ENCODE measurements at places on chromosomes 11 and 22.
A peak's percentile ranks its signal among the peaks of the same experiment; 100 is the strongest.

DNA sequence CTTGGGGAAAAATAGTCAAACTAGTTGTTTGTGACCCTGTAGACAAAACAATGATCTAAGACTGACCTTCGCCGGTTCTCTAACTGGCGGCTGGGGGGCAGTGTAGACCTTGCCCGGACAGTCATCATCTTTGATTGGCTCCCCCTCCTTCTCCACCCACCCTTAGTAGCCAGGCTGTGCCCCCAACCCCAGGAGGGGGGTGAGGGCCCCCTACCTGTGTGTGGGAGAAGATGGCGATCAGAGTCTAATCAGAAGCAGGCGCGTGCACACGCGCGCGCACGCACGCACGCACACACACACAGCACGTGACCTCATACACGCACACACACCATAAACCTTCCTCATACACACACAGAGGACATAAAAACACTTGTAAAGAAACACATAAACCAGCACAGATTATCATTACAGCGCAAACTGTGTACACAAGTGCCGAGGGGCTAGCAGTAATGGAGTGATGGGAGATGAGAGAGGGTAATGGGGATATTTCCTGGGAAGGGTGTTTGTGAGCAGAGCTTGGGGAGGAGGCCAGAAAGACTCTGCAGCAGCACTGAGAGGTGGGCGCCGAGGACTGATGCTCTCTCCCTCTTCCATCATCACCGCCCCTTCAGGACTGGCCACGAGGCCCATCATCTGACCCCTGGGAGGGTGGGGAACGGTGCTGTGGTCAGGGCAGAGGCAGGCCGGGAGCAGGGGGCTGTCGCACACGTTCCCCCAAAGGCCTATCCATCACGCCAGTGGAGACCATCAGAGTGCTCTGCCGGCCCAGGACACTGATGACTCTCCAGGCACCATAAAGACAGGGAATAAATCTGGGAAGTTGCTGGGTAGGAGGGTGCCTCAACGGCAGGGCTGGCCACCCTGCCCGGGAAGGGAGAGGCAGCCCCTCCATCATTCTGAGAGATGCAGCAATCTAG is 12.2 kb downstream of the NECTIN1 start:
- no peak for DNase-seq

GRCh38 chr11:15907806-15908205 is 448.5 kb downstream of the SOX6 start:
- DNase-seq, result no peak

GRCh38 chr22:33605221-33605620 is 315.1 kb downstream of the LARGE1 start:
- no peak for DNase-seq

- DNase-seq, result no peak
Measured at GRCh38 chr11:130865774-130866114, 50.5 kb downstream of the SNX19 start.

- DNase-seq, result no peak
Measured at GRCh38 chr11:67266449-67267187, at the start of gene GRK2. Gene GRK2, plus strand, starts transcription at chr11:67266473. Its CDS starts 227 bp downstream, at chr11:67266700.

GRCh38 chr11:94776351-94777321 is 8.5 kb downstream of the AMOTL1 start:
- DNase-seq, result no peak

DNA sequence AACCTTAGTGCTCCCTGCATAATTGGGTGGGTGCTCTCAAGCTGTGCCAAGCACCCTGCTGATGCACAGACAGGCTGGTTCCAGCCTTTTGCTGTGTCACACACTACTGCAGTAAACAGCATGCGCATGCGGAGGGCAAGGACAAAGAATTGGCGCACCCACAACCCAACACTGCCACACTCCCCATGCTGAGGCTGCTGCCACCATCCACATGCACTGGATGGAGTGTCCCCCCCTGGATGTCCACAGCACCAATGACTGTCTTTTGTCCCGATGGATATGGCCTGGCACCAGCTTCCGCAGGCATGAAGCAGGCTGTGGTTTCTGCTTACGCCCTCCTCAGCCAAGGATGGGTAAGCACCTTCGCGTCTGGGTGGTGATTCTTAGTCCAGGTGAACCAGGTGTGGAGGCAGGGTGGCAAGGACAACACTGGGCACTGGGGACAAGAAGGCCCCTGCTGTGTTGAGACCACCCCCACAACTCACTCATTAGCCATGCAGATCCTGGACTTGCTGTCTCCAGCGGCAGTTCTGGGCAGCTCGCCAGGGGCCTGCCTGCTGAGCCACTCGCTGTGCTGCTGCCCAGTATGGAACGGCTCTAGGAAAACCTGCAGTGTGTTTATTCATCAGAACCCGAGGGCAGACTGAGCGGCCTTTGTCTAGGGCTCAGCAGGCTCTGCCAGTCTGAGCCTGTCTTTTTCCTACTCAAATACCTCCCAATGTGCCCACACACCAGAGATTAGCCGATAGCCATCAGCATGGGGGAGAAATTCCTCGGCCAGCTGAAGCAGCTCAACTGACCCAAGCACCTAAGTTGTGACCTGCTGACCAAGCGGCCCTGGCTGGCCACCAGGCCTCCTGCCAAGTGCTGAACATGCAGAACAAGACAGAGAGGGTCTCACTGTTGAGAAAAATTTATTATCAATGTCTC is 8.2 kb upstream of the NAP1L4 start:
- peak; percentile 98 for DNase-seq

Data from substantia nigra (tissue), 51 donors.